ENCODE measurements at places on chromosomes 1 and 21.
A peak's percentile ranks its signal among the peaks of the same experiment; 100 is the strongest.

- no peak for DNase-seq
Observed at GRCh38 chr1:106435269-106435668, 621.2 kb upstream of the PRMT6 start.

DNA sequence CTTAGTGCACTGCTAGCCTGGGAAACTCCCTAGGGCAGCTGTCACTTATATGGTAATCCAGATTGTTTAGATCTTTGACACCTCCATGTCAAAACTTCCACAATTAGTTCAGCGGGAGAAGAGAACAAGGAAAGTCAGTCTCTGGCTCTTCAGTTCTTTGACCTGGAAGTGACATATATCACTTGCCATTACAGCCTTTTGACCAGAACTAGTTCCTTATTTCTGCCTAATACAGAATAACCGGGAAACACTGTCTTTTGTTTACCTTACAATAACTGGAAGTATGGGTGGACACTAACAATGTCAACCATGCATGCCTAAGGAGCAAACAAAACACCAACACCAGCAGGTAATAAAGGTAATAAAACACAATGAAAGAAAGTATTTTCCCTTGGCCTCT, 68.3 kb downstream of the C4BPA start:
- DNase-seq: no peak

DNA sequence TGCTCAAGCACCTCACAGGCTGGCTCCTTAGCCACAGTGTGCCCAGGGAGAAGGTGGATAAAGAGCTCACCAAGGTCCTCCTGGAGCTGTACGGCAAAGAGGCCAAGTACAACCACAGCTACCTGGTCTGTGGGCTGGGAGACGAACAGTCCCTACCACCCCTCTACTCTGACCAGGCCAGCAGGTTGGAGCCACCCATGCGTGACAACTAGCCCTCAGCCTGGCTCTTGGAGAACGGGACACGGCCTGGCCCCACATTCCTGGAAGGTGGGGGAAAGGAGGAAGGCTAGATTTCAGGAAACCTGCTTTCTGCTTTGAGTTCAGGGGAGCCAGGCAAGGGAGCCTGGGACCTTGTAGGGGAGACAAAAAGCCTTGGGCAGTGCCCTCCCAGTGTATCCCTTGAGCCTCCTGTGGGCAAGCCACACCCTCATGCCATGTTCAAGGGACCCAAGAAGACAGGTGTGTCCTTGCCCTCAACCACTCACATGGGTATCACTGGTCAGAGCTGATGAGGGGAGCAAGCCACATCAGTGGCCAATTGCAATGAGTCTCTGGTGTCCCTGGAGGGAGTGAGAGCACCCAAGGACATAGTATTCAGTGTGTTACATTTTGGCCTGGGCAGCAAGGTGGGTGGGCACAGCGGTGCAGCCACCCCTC, 27.6 kb downstream of the LUZP1 start:
- no peak for DNase-seq

DNA sequence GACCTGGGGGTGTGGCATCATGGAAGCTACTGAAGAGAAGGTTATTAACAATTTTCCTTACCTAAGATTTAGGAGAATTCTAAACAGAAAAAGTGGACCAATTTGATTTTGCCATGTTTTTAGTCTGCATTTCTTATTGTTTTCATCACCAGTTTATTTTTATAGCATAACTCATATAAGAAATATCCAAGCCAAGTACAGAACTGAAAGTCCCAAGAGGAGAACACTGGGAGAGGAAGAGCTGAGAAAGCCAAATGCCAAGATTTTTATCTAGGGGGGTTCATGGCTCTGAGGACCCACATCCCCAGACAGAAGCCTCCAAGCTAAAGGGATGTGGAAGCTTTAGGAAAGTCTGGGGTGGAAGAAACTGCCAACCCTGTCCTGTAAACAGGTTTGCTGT, 109.4 kb upstream of the DUSP10 start:
- peak; percentile 69 for DNase-seq

- peak; percentile 34 for DNase-seq
Observed at GRCh38 chr1:164559342-164560051, 513 bp downstream of the PBX1 start.

DNA sequence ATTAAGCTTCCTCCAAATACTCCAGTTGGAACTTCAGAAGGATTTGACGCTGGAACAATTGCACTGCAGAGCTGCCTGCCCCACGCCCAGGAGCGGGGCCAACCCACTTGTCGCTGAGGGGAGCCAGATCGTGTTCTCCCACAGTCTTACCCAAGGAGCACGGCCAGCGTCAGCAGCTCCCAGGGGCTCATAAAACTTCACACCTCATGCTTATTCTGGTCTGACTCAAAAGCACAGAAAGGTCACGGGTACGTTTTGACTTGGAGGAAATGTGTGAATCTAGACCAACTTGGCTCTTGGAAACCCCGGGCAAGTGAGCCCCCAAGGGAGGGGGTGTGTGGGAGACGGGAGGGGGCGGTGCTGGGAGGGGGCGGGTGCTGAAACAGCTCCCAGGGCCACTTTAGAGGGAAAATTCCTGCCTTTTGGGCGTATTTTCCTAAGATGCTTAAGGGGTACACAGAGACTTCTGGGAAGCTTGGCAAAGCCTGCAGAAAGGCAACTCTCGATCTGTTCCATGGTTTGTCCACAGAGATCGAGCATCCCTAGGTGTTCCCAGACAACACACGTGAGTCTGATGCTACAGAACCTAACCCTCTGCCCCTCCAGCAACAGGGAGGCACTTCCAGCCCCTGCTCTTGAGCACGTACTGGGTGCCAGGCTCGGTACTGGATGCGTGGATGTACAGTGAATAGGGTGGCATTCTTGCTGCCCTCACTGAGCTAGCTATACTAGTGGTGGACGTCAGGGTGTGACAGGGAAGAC, 98.9 kb downstream of the DHRS3 start:
- DNase-seq: no peak

GRCh38 chr1:241895013-241895412, 47.0 kb downstream of the EXO1 start:
- no peak for DNase-seq

- DNase-seq: no peak
Observed at GRCh38 chr1:181618559-181618958, 135.2 kb downstream of the CACNA1E start.

GRCh38 chr21:41315726-41316125, 875 bp upstream of the FAM3B start:
- no peak for DNase-seq

- no peak for DNase-seq
Observed at GRCh38 chr1:83742446-83742845, 256.5 kb downstream of the TTLL7 start.

- DNase-seq: peak; percentile 25
Observed at GRCh38 chr1:47934243-47934805, 62.9 kb downstream of the TRABD2B start.

DNA sequence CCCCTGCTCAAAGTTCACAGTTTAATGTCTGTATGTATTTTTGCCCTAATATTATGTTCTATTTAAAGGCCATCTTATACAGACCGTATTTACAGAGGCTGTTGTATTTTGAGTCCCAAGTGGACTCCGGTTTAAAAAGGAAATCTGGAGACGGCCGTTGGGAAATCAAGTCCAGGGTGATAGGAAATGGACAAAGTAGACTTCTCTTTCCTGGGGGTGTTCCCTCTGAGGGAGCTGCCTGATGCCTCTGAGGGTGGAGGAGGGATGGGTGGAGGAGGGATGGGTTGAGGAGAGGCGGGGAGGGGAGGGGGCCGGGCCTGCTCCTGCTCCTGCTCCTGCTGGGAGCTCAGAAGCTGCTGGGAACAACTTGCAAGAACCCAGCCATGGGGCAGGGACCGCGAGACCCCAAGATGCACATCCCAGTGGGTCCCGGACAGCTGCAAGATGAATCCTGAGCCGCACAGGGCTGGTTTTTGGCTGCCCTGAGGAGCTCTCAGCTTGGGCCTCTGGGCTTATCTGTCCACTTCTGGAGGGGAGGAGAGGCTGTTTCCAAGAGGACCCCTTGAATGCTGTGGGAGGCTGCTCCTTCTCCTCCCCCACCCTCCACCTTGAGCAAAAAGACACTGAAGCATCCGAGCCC, 12.0 kb upstream of the ACTL8 start:
- no peak for DNase-seq

- no peak for DNase-seq
Observed at GRCh38 chr21:36524477-36524876, 44.6 kb upstream of the CLDN14 start.

DNA sequence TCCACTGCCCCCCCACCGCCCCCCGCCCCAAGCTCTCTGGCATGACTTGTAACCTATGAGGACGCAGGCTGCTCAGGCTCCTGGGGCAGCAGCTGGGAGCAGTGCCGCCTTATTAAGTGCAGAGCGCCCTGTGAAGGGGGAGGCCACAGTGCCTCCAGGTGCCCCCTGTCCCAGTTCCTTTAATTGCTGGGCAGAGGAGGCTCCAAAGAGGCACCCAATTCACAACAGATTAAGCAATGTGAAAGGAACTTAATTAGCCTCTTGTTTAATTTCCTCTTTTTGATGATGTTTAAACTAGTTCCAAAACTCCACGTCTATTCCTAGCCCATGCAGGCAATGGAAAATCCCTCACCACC, 3.0 kb downstream of the RXFP4 start:
- DNase-seq: no peak

DNA sequence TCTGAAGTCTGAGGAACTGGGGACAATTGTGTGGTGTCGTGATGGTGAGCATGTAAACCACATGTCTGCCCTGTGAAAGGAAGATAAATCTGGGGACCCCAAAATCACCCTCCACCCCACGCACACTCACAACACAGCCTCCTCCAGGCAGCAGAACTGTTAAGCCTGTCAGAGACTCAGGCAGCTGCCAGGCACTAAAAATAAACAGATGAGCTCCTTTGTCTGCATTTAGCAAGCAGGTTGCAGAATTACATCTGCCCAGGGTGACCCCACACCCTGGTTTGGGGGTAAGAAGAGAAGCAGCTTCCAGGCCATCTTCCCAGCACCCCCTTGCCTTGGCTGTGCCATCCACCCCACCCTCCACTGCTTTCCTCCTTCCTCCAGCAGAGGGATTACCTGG, 119.1 kb upstream of the RUNX3 start:
- DNase-seq: no peak

DNA sequence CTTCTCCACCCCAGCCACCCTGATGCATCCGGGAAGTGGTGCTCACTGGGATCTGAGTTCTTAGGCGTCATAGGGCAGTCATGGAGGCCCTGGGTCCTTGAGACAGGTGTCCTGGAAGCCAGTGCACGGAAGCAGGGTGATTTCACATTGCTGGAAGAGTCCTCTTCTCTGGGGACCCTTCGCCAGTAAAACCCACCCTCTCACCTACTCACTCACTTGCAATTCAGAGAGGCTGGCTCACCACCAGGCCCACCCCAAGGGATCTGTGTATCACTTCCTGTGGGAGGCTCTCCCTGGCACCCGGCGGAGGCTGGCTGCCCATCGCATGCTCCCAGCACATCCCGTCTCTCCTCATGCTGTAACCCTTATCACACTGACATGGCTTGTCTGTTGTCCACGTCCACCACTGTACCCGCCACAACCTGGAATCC, 40.2 kb upstream of the EPS8L3 start:
- DNase-seq: peak; percentile 63

DNA sequence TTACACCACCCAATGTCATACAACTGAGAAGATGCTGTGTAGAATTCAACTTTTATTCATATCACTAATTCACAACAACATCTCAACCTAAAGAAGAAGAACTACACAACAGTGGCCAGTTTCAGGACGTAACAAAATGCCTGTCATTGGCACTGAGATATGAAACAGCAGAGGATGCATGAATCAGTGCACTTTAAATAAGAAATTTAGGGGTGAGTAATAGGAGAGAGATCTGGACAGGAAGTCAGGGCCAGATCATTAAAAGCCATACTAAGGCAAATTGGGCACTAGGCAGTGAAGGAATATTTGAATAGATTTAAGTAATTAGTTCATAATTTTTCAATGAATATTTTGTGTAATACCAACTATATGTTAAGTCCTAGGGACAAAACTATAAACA, 510.5 kb downstream of the PLPP3 start:
- peak; percentile 78 for DNase-seq

GRCh38 chr1:172906778-172907592, 143.8 kb downstream of the TNFSF18 start:
- peak; percentile 88 for DNase-seq

DNA sequence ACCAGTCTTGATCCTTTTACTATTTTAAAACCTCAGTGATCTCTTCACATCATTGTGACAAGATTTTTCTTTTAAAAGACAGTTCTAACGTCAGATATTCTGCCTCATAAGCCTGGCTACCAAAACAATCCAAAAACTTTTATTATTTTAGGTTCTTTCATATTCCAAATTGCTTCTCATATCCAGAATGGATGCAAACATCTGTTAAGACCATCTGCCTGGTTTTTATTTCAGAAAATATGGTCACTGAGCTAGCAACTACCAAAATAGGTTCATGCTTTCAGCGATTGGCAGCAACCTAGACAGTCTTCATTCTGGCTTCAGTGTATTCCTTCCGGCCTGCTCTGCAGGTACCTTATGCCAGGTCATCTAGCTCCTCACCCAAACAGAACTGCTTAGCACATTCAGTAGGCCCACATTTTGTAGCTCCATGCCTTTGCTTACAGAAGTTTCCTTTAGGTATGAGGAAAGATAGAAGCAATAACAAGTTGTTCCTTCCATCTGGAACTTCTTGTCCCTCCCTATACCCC, 59.0 kb upstream of the CACYBP start:
- DNase-seq: no peak

DNA sequence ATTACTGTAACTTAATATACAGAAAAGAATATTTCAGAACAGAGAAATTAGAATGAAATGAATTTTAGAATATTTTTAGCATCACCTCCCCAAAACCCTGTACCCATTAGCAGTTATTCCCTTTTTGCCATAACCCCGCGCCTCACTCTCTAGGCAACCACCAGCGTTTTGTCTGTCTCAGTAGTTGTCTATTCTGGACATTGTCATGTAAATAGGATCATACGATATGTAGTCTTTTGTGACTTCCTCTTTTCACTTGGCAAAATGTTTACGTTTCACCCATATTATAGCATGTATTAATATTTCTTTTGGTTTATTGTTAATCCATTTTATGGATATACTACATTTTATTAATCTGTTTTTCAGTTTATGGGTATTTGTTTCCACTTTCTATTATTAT, 24.9 kb downstream of the SOAT1 start:
- DNase-seq: no peak

DNA sequence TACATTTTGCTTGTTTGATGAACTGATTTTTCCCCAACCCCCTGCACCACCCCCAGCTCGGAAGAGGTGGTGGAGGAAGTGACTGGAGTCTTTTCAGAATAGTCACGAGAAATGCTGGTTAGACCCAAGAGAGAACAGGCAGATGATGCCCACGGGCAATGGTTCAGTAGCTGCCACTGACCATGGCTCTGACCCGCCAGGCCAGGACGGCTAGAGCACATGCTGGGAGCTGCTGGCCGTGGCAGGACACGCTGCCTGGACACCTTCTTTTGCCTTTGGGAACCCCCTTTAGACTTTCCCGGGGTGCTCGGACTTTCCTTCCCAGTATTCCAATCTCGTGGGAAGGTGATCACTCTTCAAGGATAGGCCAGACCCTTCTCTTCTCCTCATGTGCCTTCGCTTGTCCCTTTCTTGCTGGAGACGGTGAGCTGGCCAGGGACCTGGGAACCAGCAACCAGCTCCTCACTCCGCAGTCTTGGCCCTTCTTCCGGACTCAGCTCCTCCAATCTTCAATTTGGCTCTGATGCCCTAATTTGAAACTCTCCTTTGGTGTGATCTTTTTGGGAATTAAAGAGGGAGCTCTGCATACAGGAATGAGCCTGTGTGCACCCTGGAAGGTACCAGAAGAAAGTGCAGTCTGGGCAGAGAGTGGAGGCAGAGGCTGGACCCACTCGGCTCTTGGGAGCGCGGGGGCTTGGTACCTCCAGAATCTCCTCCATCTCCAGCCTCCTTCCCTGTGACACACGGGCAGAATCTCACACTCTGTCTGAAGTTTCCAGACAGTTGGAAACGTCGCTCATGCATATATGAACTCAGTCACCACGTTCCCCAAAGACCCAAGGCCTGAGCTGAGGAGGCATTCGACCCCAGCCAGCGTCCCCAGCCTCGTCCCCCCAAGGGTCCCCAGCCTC, 4.0 kb upstream of the PDE9A start:
- no peak for DNase-seq
